ENCODE measurements at places on chromosomes 7 and 10. TPM values are rescaled to one million over a fixed set of nuclear protein-coding genes. Genes with fewer than 3 reads are reported as not detected.

GPRIN2 gene
- 4.9 TPM for total RNA-seq

DNA sequence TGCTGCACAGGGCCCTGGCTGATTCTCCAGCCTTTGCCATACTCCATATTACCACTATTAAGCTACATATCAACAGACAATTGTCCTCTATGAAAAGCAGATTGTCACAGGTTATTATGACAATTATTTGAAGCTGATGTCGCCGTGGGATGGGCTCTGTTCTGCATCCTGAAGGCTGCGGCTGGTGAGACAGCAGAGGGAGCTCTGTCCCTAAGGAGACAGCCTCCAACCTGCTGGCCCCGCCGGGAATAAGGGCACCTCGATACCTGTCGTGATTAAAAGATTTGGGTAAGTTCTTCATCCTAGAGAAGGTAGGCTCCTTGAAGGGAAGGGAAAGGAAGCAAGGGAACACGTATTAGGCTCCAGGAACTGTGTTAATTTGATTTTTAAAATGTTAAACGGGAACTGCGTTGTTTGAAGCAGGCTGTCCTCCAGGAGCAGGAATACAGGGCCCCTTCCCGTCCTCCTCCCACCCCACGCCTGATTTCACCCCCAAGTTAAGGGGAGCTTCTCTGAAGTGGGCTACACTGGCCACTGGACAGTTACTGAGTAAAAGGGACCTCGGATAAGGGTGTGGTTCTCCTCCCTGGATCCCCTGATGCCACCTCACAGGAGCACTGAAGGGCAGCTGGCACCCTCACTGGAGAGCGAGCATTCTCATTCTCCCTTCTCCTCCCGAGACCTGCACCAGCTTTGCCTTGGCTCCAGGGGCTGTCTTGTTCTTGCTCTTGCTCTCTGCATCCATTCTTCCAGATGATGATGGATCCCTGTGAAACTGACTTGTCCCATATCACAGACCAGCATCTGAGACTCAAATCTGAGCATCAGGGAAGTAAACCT, 11.8 kb upstream of the TIAL1 start:
- DNase-seq, result no peak
- H3K27me3 ChIP-seq, result peaks cover 2% of the 10 kb centered on the region
- H3K4me1 ChIP-seq, result no peaks in the 10 kb centered on the region
- H3K4me3 ChIP-seq, result no peak overlapping the region

- no peak for DNase-seq
- H3K4me1 ChIP-seq, result no peaks in the 10 kb centered on the region
- H3K27me3 ChIP-seq, result no peaks in the 10 kb centered on the region
- H3K4me3 ChIP-seq, result no peak overlapping the region
- no peaks in the 10 kb centered on the region for H3K36me3 ChIP-seq
These were observed 37.7 kb upstream of the ZNF107 start for GRCh38 chr7:64628192-64628591.

DNA sequence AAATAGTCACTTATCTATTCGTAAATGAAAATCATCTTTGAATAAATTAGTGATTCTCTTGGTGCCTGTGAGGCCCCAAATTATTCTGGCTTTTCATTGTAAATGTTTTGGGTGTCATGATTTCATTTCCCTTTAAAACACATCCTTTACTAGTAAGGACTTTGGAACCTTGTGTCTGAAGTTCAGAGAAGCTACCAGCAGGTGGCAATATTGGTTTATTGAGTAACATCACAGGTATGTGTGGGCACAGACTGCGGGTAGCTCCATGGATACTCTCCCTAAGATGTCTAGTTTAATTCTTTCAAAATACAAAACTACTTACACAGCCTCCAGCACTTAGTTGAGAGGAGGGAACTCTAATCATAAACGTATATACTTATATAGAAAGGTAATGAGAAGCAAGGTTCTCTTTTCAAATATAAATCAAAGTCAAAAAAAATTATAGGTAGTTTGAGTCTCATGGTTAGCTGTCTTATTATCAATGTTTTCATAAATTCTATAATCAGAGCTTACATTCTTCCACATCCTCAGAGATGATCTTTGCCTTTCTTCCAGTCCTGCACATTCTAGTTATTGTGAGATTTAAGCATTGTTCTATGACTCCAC, 449.6 kb downstream of the GRM8 start:
- no peaks in the 10 kb centered on the region for H3K27me3 ChIP-seq
- no peaks in the 10 kb centered on the region for H3K4me1 ChIP-seq
- no peak overlapping the region for H3K27ac ChIP-seq
- H3K36me3 ChIP-seq, result no peaks in the 10 kb centered on the region

DNA sequence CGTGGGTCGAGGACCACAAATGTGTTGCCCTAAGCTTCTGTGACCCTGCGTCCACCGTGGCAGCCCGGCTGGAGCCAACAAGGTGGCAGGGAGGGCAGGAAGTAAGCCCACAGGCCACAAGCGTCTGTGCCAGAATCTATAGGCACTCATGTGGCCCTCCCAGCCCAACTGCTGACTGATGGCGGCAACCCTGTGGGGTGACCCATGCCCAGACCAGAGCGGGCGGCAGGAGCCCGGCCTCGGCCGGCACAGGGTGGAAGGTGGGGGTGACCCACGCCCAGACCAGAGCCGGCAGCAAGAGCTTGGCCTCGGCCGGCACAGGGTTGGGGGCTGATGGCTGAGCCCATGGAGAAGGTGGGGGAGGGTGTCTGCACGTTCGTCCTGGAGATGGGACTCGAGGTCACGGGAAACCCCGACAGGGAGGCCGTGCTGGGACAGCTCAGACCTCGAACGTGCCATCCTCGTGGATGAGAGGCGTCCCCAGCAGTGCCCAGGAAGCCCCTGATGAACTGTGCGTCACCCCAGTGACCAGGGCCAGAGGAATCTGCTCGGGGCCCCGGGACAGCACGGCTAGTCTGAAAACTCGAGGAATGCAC, 181.0 kb downstream of the ELFN1 start:
- no peak overlapping the region for H3K4me3 ChIP-seq
- H3K36me3 ChIP-seq, result peaks cover 37% of the 10 kb centered on the region
- H3K27ac ChIP-seq, result no peak overlapping the region
- peaks cover 62% of the 10 kb centered on the region for H3K4me1 ChIP-seq
- no peaks in the 10 kb centered on the region for H3K27me3 ChIP-seq
- DNase-seq, result no peak

CTBP2 gene
- total RNA-seq, result 44.2 TPM

- peaks cover 12% of the 10 kb centered on the region for H3K4me1 ChIP-seq
- H3K36me3 ChIP-seq, result no peaks in the 10 kb centered on the region
- H3K4me3 ChIP-seq, result no peak overlapping the region
- H3K27me3 ChIP-seq, result peaks cover 12% of the 10 kb centered on the region
- no peak for DNase-seq
These were observed 12.2 kb downstream of the PLAC9 start for GRCh38 chr10:80144696-80145131.

DNA sequence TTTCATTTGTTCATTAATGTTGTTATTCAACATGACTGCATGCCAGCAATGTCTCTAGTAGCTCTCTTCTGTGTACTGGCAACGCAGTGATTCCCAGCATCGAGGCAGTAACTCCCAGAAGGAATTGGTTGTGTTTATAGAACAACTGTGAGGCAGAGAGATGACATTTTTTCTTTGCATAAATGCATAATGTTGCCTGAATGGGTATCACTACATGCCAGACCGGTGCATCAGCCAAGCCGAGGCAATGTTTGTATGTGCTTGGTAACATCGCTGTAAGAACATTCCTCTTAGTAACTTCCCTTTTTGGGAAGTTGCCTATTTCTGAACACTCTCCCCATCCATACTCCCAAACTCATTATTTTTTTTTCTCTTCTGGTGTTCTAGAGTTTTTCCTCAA, 182.9 kb downstream of the HTR7 start:
- H3K4me1 ChIP-seq, result no peaks in the 10 kb centered on the region
- DNase-seq, result peak; percentile 72
- no peaks in the 10 kb centered on the region for H3K27me3 ChIP-seq
- H3K4me3 ChIP-seq, result no peak overlapping the region
- H3K36me3 ChIP-seq, result no peaks in the 10 kb centered on the region
- no peak overlapping the region for H3K27ac ChIP-seq

CRHR2 gene
- total RNA-seq, result 0.89 TPM

DNA sequence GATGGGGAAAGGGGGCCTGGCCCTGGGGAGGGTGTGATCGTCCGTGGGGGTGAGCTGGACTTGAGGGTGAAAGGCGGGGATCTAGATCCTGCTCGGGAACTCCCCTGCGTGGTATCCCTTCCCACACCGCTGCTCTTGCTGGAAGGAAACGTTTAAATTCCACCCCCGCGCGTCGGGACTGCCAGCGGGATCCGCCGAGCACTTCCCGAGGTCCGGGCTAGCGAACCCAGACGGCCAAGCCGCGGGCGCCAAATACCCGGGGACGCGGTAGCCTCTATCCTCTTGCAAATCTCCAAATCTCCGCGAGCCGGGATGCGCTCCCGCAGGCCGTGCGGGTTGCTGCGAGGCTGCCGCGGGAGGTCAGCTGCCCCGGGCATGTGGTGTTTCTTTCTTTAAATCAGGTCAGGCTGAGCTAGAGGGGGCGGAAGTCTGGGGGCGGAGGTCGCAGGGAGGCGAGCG, 904 bp downstream of the NPTX2 start:
- H3K4me3 ChIP-seq, result peak overlapping the region; percentile 37
- no peak for DNase-seq
- H3K27ac ChIP-seq, result no peak overlapping the region
- H3K36me3 ChIP-seq, result peaks cover 14% of the 10 kb centered on the region
- peaks cover 47% of the 10 kb centered on the region for H3K4me1 ChIP-seq
- H3K27me3 ChIP-seq, result peaks cover 38% of the 10 kb centered on the region

HOXA10 gene
- 14.0 TPM for total RNA-seq

DNA sequence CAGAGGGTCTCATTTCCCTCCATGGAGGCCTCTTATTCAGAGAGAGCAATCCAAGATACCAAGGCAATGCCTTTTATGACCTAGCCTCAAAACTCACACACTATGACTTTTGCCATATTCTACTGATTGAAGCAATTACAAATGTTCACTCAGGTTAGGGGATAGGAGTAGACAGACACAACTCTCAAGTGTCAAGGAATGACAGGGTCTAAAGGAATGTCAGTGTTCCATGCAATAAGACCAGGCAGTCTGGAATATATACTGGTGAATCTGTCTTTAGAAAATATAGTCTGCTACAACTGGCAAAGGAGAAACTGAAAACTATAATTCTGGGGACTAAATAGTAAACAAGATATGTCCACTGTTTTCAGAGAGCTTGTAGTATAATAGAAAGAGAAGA, 283.9 kb downstream of the PRKG1 start:
- DNase-seq, result no peak
- H3K27ac ChIP-seq, result no peak overlapping the region
- H3K4me1 ChIP-seq, result no peaks in the 10 kb centered on the region
- H3K27me3 ChIP-seq, result no peaks in the 10 kb centered on the region

- no peak overlapping the region for H3K4me3 ChIP-seq
- H3K27me3 ChIP-seq, result no peaks in the 10 kb centered on the region
- no peaks in the 10 kb centered on the region for H3K36me3 ChIP-seq
- DNase-seq, result no peak
- no peak overlapping the region for H3K27ac ChIP-seq
These were observed 328.6 kb downstream of the INHBA start for GRCh38 chr7:41374150-41374848.

- no peaks in the 10 kb centered on the region for H3K4me1 ChIP-seq
- no peaks in the 10 kb centered on the region for H3K36me3 ChIP-seq
- DNase-seq, result no peak
These were observed 365.3 kb upstream of the RNF32 start for GRCh38 chr7:156275292-156275691.

LRRD1 gene
- total RNA-seq, result 0.39 TPM

KLF14 gene
- not detected for total RNA-seq

GRCh38 chr10:96756111-96756903, 36.0 kb upstream of the PIK3AP1 start:
- no peaks in the 10 kb centered on the region for H3K36me3 ChIP-seq
- no peaks in the 10 kb centered on the region for H3K27me3 ChIP-seq
- no peak overlapping the region for H3K27ac ChIP-seq
- H3K4me3 ChIP-seq, result no peak overlapping the region
- H3K4me1 ChIP-seq, result no peaks in the 10 kb centered on the region
- no peak for DNase-seq

DNAH11 gene
- 7.5 TPM for total RNA-seq

DNA sequence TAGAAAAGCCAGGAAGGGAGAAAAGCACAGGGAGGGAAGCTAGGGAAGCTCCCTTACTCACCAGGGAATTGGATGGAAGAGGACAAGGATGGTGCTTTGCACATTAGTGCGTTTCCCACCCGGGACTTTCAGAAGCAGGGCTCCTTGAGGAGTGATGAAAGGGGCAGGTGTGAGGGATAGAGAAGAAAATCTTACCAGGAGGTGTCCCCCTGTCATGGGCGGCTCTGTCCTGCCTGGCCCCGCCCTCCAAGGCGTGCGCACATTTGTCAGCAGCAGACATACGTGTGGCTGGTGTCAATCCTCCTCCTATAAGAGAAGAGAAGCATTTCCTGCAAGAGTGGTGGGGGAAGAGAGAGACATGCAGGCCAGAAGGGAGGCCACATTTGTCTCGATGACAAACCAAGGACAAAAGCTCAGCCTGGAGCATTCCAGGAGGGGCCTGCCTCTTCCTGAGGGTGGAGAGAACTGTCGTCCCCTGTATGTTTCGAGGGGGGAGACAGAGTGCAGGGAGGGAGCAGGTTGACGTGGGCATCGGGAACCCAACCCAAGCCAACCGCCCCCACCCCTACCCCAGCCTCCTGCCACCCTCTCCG, 47.4 kb upstream of the COMTD1 start:
- H3K4me1 ChIP-seq, result peaks cover 9% of the 10 kb centered on the region
- no peaks in the 10 kb centered on the region for H3K36me3 ChIP-seq
- H3K27ac ChIP-seq, result peak overlapping the region; percentile 73
- DNase-seq, result no peak
- H3K4me3 ChIP-seq, result peak overlapping the region; percentile 9
- H3K27me3 ChIP-seq, result peaks cover 4% of the 10 kb centered on the region
